ENCODE measurements at places on chromosomes 2 and 18.

DNA sequence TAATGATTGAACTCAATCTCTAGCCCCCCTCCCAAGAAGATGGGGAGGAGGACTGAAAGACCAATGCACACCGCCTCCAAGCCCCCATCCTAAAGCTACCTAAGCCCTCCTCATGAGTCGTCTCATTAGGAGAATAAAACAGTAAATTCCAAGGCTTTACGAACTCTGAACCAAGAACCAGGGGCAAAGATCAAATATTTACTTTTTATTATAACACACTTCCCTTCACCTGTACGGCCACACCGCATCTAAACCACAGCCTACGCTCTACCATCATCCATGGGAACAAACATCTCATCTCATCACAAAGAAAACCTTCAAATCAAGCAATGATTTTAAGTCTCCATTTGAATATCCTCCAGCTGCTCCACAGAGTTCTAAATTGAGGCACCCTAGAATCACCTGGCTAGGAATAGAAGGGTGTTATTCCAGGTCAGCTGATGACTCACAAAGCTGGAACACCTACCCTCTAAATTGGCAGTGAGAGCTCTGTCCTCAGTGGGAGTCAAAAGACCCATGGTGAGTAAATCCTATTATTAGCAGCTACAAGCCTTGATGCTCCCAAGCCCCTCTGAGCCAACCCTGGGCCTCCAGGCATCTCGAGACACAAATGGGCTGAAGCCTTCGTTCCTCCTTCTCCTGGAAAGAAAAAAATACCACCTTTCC, 45.6 kb upstream of the BZW1 start:
- DNase-seq, result no peak

- no peak for DNase-seq
These were observed 246.3 kb upstream of the RASGRP3 start for GRCh38 chr2:33230195-33230594.

GRCh38 chr2:196274387-196274809, 103.0 kb upstream of the STK17B start:
- no peak for DNase-seq

GRCh38 chr18:54228364-54228763, 3.9 kb upstream of the MBD2 start:
- DNase-seq, result no peak

DNA sequence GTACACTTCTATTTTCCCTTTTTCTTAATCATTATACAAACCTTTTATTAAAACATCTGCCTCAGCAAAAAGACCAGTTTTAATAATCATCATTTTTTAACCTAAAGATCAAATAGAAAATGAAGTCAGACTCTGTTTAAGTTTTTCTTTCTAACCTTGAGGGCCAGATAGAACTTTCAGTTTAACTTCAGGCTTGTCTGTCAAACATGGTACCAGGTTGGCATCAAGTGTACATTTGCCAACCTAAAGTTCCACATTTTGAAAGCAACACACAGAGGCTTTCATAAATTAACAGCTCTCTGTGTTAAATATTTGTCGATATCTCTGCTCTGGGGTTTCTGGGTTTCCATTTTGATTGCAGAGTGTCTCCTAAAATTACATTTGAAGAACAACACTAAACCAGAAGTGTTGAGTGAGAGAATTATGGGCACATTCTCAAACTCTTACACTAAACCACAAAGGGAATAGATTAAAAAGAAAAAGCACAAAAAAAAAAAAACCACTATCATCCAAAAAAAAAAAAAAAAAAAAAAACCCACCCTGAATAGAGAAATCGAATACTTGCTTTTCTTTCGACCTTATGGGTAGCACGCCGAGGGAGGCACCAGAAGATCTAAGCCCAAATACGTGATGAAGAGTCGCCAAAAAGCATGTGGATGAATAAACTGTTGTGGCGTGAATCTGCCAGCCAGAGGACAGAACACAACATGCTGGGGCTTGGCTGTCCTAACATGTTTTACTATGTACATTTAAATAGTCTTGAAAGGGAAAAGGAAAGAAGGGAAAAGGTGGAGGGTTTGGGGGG, 166.2 kb downstream of the TCF4 start:
- DNase-seq, result no peak

DNA sequence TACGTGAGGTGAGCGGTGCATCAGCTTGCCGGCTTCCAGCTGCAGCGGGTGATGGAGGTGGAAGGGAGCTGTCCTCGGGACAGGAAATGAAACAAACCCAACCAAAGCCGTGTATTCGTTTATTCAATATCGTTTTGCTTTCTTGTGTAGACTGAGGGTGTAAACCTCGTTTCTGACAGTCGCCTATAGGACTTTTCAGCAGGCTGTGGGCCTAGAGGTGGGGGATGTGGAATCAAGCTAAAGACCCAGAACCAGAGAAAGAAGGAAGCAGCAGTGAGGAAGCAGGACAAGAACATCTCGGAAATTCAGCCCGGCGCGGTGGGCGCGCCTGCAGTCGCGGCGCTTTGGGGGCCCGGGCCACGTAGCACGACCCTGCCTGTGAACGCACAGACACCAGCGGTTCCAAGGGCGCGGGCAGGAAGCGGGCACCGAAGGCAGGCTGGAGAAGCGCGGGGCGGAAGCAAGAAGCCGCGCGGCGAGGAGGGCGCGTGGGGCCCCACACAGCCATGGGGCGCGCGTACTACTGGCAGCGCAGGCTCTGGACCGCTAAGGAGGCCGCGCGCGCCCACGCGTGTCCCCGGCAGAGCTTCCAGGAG, 755 bp upstream of the ATP9B start:
- DNase-seq, result no peak

GRCh38 chr2:20015482-20016083, 3.1 kb upstream of the MATN3 start:
- no peak for DNase-seq

DNA sequence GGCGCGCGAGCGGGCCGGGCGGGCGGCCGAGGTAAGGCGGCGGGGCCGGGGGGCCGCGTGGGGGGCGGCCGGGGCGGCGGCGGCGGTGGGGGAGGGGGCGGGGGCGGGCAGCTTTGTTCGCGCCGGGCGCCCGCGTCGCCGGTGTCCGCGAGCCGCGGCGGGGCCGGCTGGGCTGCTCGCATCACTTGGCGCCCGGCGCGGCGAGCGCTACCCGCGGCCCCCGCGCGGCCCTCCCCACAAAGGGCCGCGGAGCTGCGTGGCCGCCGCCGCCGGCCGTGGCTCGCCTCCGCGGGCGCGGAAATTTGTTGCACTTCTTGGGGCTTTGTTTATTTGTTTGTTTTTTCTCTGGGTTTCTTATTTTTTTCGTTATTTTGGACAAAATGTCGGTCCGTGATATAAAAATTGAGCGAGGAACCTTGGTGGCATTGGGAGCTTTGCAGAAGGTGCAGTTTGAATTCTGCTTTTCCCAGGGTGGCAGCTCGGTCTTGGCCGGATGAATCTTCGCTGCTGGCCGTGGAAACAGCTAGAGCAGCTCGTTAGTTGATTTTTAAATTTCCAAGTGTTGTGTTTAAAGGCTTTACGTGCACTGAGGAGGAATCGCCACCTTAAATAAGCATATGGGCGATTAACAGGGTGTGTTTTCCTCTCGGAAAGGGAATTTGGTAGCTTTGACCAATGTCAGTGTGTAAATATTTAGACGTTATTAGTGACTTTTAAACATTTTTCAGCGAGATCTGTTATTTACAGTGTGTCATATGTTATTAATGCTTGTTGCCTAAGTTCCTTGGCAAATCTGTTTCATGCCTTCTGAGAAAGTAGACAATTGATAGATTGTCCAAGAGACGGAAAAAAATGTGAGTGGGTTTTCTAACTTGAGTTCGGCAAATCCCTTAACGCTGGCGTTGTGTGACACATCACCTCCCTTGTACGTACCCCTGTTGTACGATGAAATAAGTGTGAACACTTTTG, 822 bp downstream of the UBE2E3 start:
- no peak for DNase-seq

DNA sequence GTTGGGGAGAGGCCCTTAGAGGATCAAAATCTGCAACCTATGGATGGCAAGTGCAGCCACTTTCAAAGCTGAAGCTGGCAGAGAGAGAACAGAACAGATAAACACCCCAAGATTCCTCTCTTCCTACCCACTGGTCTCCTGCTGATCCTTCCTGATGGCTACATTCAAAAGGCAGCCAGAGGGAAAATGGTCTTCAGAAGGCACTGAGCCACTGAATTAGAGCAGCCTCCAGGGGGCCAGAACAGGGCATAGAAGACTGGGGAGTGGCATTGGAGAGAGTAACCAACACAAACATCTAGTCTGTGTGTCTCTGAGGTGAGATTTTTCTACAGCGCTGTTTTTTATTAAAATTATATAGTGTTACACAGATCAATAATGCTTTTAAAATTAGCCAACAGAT, 432.6 kb downstream of the PARD3B start:
- no peak for DNase-seq

- no peak for DNase-seq
These were observed 141.8 kb downstream of the SMAD2 start for GRCh38 chr18:47788621-47789020.

DNA sequence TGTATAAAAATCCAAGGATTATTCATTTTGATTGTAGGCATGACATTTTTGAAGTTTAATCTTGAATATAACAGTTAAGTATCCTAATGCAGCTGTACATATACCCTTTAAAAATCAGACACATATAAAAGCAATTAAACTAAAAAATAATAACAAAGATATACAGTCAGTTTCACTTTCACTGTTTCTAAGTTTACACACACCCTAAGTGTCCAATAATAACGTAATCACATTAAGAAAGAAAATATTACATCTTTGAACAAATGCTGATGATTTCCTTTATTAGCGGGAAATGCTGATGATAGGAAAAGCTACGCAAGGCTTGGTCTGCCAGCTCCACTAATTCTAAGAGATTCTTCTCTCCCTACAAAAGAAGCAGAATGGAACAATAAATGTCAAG, 38.8 kb downstream of the RTTN start:
- DNase-seq, result no peak

- DNase-seq, result no peak
These were observed 1.0 kb downstream of the SPP2 start for GRCh38 chr2:234051374-234052070.

DNA sequence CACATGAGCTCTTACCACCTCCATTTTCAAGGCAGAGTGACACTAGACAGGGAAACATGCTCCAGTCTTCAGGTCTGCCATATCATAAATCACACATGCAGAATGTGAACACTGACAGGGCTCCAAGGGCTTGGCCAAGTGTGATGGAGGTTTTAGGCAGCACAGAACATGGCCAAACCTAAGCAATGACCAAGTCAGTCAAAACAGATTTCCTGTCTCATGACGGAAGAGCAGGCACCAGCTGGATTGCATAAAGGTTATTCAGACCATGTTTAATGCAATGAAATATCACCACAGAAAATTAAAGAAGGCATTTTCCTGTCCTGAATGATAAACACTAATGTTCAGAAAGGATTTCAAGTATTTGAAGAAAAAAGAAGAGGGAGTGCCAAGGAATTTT, 72.5 kb downstream of the SUMO1 start:
- DNase-seq, result no peak

- DNase-seq, result no peak
These were observed 61.0 kb upstream of the TAF1B start for GRCh38 chr2:9782197-9782719.

- no peak for DNase-seq
These were observed 12.2 kb downstream of the RAB31 start for GRCh38 chr18:9720327-9720726.

DNA sequence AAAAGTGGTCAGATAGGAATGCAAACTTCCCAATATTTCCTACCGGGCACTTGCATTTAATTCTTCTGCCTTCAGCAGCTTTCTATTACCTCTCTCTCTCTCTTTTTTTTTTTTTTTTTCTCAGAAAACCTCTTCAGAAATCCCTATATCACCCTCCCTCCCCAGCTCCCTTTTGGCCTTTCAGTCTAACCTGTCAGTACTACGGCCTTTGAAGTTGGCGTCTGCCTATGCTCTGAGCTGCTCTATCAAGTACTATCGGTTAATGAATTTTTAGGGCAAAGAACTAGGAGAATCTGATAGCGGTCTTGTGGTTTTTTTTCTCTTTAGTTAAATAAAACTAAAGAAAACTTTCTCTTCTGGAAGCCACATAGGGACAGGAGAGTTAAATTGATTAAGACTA, 122.4 kb upstream of the MAPRE2 start:
- DNase-seq, result no peak

DNA sequence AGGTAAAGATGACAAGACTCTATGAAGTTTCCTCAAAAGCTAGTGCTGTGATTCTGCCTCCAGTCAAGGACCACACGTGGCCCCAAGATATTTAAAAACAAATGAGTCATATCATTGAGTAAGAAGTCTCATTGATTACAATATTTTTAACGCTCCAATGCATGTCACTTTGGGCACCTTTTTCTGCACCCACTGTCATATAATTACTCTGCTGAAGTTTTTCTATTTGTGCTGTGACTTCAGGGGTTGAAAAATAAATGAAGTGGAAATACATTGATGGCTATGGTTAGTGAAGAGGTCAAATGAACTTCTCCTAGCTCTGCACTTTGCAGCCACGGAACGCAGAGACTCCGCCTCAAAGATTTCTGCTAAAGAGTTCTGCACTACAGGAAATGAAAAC, 344.3 kb upstream of the KYNU start:
- DNase-seq, result no peak

GRCh38 chr2:3132466-3132865, 245.2 kb downstream of the EIPR1 start:
- no peak for DNase-seq

DNA sequence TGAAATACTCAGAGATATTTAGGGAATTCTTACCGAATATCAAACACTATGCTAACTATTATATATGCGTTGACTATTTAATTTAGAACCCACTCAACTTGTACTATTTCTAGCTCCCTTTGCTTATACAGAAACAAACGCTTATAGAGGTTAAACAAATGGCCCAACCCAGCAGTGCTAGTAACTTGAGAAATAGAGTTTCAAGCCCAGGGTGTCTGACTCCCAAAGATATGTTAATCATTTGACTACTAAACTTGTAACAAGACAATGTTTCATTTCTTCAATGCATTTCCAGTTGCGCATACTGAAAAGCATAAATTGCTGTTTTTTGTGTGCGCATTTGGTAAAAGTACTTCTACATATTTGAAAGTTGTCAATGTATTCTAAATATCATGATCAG, 310.3 kb downstream of the GALNT13 start:
- no peak for DNase-seq

DNA sequence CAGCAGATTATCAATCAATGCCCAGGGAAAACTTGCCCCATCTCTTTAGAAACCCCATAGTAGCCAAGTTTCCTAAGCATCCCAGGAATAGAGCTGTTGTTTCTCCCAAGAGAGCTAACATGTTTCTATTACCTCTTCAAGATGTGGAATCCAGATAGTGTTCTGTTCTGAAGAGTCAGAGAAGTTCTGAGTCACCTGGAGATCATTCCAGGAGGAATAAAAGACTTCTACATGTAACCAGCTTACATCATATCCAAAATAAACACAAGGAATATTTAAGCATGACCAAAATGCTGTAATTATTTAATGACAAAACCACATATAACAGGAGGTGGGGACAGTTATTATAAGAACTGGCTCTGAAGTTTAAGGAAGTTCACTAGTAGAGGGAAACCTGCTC, 51.0 kb upstream of the GORASP2 start:
- no peak for DNase-seq

GRCh38 chr2:119487434-119488244, 36.6 kb downstream of the SCTR start:
- no peak for DNase-seq

DNA sequence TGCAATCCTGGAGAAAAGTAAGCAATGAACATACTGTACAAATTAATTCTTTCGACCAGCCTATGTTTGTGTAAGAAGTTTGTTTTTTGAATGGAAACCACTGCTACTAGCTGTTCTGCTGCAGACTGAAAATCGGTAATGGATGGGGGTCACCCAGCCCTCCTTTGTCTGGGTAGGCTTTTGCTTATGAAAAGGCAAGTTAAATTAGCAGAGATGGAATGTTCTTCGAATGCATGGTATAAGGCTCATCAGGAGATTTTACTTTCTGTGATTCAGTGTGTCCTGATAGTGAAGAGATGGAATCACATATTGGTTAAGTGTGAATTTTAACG, 53.8 kb downstream of the EEF1B2 start:
- no peak for DNase-seq

Data from stimulated activated CD4-positive, alpha-beta T cell treated with anti-CD3 and anti-CD28 coated beads, Interleukin-1b, Interleukin-23, amount 100 ng/mL, for 1 hour (primary cell).